ENCODE measurements at places on chromosomes 6 and 20.

GRCh38 chr6:38843798-38844197 lies 128.7 kb downstream of the DNAH8 start:
- no peak for DNase-seq

- no peak for DNase-seq
Observed at GRCh38 chr6:114040871-114041270, 69.9 kb upstream of the HDAC2 start.

DNA sequence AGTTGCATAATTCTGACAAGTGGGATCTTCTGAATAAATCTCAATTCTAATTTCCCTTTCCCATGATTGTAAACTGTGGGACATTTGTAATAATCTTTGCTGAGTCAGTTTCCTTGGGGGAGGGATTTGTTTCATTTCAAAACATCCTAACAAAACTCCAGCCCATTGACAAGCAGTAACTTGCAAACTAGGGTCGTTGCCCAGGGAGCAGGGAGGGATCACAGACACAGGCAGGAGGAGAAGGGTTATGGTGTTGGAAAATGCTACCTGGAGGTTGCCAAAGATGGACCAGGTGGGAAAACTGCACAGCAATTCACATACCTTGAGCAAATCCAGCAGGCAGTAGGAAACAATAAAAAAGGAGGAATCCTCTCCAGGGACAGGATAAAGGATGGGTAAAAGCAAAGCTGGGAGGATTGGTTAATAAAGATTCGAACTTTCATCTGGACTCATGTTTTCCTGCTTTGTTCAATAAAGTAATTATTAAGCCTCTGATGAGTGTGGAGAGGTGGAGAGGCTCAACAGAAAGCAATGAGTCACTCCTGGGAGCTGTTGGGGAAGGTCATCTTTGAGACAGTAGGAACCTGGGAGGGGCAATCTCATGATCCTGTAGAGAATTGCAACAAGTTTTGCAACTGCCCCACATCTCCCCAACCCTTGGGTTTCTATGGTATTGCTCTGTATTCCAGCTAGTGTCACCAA lies 87.3 kb upstream of the AKIRIN2 start:
- peak; percentile 79 for DNase-seq

GRCh38 chr20:57628047-57628961 lies 8.1 kb upstream of the ZBP1 start:
- DNase-seq: no peak

DNA sequence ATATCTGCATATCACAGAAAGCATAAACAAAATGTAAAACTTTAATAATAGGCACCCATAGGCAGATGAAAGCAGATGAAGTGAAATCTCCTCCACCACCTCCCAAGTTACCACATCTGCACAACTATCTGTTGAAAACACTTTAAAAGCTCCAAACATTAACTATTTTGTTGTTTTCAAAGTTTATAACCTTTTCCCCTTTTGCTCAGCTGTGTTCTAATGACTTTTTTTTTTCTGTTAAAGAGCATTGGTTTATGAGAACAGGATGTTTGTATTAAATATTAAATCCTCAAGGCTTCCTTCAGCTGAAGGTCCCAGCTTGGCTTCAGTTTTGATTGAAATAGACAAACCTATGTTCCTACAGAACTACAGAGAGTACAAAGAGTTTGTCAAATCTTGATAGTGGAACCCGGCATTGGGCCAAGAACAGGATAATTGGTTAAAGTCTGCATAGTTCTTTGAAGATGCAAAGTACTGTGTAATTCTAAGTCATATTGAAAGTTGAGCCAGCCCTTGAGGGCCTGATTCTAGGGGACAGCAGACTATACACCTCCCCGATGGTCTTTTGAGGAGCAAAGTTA lies 255.1 kb upstream of the JAG1 start:
- no peak for DNase-seq

- DNase-seq: no peak
Observed at GRCh38 chr6:108735310-108736001, 112.8 kb upstream of the ARMC2 start.

GRCh38 chr6:52301326-52301725 lies 16.8 kb upstream of the MCM3 start:
- no peak for DNase-seq

DNA sequence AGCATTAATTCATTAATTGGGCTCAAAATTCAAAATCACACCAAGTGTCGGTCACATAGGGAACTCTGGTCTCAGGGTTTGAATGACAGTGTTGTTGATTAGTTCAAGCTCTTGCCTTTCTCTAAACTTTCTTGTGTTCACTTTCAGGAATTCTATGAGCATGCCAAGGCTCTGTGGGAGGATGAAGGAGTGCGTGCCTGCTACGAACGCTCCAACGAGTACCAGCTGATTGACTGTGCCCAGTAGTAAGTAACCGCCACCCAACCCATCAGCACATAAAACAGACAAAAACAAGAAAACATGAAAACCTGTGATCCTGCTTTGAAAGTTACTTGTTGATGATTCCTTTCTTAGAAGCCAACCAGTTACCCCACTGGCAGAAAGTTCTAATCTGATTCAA lies 52.7 kb downstream of the GNAS start:
- DNase-seq: no peak

DNA sequence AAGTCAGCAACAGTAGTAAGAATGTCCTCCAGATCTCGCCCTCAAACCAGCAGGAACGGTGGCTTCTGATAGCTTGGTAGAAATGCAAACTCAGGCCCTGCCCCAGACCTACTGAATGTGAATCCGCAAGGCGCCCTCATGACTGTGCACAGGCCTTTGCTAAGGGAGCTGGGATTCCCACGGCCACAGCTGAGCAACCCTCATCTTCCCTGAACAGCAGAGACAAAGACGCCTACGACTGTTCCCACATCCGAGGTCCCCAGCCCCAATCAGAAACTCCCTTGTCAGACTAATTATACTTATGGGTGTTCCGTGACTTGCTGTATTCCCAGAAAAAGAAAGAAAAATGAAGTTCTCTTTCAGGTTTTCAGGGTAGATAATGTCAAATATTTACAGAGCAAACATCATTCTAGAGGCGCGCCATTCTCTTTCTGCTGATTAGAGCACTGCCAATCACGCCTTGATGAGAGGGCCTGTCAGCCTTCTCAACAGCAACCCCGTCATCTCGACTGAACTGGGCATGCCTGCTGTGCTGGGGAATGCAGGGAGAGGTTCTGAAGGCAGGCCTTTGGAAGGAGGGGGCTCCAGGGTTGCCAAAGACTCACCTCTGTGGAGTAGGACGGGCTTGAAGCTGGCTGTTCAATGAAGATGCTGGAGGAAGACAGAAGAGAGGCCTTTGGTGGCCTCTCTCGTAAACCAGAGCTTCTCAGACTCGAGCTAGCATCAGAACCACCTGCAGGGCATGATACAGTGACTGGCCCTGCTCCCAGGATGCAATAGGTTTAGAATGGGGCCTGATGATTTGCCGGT lies 79.9 kb downstream of the ZNF217 start:
- no peak for DNase-seq

GRCh38 chr20:6704132-6704861 lies 63.2 kb upstream of the BMP2 start:
- DNase-seq: peak; percentile 77

DNA sequence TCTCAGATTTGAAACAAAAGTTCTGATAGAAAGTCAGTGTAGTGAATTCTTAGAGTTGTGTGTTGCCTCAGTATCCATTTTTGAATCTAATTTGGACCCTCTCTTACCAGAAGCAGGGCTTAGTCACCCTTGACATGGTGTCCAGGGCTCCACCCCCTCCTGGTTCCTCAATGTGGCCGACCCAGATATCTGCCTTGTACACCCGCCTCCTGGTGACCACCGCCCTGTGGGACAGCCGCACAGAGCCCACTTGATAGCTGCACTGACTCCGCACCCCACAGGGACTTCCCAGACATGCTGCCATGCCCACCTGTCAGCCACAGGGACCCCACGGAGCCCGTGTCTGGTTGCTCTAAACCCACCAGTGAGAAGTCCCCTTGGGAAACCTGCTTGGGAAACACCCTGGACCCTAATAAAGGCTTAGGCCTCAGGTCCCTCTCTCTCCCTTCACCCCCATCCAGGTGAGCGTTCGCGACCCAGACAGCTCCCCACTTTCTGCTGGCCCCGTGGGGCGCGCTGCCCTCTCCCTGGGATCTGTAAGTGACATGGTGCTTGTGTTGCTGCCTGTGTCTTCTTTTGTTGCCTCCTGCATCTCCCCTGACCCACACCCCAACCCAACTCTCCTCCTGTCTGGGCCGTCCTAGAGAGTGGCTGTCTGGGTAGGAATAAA lies 47.2 kb upstream of the SYNDIG1 start:
- DNase-seq: no peak

- no peak for DNase-seq
Observed at GRCh38 chr20:1330075-1330830, 1.3 kb upstream of the SDCBP2 start.

- no peak for DNase-seq
Observed at GRCh38 chr20:41587523-41587922, 30.7 kb downstream of the CHD6 start.

- peak; percentile 5 for DNase-seq
Observed at GRCh38 chr6:2659882-2660281, 90.8 kb downstream of the MYLK4 start.

DNA sequence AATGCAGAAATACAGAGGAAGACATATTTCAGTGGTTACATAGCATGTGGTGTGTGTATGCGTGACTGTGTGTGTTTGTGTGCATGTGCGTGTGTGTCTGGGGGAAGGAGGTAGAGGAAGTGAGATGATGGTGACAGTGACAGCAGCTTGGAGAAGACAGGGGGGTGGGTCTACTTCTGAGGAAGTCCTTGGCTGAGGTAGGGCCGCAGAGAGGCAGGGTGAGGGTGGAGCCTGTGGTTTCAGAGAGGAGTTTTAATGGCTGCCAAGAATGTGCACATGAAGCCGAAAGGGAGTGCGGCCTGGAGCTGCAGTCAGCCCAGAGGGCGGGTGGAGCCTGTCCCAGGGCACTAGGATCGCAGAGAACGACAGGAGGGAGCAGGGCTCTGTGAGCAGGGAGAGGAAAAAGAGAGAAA lies 22.7 kb upstream of the RNF24 start:
- peak; percentile 57 for DNase-seq

DNA sequence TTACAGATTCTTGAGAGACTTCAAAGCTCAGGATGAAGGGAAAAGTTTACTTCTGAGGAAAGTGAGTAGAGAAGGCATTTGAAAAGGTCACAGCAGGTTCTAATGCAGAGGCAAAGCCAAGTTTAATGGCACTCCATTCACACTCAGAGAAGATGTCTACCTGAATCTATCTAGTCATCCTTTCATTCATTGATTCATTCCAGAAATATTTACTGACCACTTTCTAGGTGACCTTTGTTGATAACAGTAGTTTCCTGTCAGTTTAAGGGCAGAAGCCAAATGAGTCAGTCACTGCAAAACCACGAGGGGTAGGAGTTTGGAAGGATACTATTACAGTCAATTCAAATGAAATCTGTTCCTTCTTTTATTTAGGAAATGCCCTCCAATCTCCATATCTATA lies 30.8 kb downstream of the FBXO5 start:
- DNase-seq: peak; percentile 63

- no peak for DNase-seq
Observed at GRCh38 chr20:19742974-19743639, 15.0 kb upstream of the RIN2 start.

DNA sequence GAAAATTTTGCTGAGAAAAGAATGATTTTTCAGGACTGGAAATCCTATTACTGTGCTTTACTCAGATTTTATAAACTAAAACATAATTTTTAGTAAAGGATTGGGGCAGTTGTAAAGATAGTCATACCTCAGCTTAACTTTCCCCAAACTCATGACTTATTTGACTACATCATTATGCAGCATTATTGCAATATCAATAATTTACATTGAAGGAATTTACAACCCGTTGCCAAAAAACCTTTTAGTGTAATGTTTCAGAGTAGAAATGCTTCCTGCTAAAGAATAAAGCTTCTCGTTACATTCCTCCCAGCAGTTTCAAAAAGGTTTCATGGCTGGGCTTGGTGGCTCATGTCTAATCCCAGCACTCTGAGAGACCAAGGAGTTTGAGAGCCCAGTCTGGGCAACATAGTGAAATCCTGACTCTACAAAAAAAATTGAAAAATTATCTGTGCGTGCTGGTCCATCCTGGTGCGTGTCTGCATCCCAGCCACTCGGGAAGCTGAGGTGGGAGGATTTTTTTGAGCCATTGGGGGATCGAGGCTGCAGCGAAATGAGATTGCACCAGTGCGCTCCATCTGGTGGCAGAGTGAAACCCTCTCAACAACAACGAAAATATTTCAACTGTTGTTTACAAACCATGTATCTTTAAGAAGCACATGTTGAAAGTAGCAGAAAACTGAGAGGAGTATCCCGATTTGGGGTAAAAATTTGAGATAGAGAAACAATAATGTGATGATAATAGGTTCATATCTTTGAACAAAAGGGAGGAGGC lies 4.4 kb downstream of the AMD1 start:
- DNase-seq: peak; percentile 48

GRCh38 chr20:57435498-57436222 lies 44.5 kb downstream of the RBM38 start:
- no peak for DNase-seq

GRCh38 chr6:45881705-45882467 lies 133.8 kb downstream of the CLIC5 start:
- no peak for DNase-seq

DNA sequence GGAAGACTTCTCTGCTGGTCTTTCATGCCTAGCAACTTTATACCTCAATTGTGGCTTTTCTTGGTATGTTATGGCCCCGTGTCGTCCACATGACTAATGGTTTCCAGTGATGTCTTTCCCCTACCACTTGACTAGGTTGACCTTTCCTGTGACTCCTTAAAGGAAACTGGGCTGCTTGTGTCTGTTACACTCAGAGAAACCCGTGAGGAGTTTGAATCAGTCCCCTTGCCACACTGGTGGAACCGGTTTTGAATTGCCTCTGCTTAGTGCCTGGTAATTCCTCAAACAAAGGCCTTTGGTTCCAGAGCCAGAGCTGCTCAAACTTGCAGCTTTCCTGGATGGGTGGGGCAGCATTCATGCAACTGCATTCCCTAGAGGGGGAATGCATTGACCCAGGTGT lies 21.9 kb downstream of the ECT2L start:
- DNase-seq: peak; percentile 84

- no peak for DNase-seq
Observed at GRCh38 chr6:114228675-114229074, 114.1 kb downstream of the HS3ST5 start.

DNA sequence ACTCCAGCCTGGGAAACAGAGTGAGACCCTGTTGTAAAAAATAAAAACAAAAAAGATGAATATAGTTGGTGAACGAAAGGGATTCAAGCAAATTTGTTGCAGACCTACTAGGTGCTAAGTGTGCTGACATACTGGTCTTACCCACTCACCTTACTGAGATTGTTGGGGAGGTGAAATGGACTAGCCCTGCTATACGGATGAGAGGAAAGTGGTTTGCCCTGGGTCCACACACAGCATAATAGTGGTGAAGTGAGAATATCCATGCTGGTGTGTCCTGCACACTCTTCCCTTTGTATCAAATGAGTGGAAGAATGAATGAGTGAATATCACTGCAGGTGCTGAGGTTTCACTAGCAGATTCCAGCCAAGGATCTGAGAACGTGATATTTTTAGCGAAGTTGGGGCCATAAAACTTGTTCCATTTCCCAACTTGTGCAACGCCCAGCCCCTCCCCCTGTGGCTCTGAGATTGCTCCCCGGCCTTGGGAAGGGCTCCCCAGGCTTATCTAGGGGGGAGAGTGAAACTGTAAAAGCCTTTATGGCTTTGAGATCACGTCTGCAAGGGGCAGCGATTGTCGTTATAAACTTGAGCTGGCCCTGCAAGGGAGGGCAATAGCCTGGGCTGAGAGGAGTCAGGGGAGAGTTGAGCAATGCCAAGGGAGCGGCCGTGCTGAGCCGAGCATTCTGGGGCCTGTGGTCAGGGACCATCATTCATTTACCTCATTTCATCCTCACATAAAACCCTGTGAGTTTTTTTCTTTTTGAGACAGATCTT lies 33.2 kb upstream of the TTPAL start:
- no peak for DNase-seq

GRCh38 chr6:64987066-64987465 lies 720.0 kb downstream of the EYS start:
- DNase-seq: no peak

Measured in HCEC 1CT (cell line).